ENCODE measurements at places on chromosomes 11 and 22.
A peak's percentile ranks its signal among the peaks of the same experiment; 100 is the strongest.

- DNase-seq, result no peak
These were observed 100.9 kb upstream of the USP47 start for GRCh38 chr11:11740836-11741235.

DNA sequence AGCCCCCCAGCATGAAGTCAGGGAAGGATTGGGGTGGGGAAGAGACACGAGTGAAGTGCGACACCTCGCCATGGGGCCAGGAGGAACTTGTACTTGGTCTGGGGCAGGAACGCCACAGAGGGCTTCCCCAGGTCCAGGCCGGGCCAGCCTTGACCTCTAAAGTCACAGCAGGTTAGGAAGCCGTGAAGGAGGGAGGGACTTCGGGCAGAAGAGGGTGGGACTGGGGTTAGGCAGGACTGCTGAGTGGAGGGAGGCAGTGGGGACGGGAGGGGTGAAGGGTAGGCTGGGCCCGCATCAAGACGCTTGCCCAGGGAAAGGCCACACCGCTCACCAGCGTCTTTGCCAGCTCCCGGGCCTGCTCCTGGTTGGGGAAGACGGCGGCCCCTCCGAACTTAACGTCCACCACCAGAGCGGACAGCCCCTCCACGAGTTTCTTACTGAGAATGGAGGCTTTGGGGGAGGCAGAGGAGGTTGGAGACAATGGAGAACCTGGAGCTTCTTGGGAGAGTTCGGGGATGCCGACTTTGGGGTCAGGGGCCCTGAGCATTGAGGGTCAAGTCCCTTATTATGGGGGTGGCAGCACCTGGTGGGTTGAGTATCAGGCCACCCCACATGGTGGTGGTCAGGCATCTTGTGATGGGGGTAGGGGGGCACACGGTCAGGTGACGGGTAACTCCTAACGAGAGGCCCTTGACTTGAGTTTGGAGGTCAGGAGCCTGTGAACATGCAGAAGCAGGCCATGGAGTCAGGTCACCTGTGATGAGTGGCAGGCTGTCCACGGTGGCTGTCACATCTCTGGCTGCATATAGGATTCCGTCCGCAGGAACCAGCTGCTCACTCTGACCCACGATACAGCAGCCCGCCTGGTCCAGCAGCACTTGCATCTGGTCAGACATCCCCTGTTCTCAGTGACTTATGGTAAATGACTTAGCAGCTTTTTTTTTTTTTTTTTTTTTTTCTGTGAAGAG is 1.7 kb upstream of the SCO2 start:
- peak; percentile 38 for DNase-seq

DNA sequence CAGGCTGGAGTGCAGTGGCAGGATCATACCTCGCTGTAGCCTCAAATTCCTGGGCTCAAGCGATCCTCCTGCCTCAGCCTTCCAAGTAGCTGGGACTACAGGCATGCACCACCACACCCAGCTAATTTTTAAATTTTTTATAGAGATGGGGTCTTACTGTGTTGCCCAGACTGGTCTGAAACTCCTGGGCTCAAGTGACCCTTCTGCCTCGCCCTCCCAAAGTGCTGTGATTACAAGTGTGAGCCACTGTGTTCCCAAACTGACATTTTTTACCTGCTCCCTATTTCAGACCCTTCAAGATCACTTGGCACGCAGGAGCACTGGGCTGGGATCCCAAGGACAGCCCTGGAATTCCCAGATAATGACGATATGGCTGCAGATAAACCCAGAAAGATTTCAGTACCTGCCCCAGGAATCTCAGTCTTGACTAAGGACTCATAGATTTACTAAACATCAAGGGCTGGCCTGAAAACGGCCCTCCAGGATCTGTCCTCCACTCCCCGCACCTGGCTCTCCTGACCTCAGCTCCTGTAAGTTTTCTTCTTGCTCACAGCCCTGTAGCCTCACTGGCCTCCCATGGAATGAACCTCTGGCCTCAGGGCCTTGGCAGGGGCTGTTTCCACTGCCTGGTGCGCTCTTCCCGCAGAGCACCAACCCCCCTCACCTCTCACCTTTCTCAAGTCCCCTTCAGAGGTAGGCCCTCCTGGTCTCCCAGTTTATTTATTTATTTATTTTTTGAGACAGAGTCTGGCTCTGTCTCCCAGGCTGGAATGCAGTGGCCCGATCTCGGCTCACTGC is 3.6 kb upstream of the CSNK1E start:
- DNase-seq, result no peak

DNA sequence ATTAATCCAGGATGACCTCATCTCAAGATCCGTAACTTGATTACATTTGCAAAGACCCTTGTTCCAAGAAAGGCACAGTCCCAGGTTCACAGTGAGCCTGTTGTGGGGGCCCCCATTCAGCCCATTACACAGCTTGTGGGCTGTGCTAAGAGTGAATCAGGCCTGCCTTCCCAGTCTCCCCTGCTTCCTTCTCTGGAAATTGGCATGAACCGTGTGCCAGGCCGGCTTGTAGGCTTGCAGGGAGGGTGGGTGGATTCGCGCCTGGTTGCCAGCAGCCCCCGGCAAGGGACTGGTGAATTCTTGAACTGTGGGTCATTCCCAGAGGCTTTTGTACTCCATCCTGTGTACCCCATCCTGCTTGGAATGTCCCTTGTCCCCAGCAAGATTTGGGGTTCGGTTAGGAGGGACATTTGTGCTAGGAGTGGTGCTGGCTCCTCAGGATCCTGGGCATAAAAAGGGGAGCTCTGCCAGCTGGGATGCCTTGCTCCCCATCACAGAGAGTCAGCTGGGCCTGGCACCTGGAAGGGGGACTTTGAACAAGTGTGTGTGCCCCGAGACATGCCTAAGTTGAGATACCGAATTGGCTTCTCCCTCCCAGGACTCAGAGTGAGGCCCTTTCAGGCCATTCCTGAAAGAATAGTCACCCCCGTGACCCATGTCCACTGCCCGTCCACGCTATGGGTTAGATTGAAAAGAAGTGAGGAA is 818.2 kb downstream of the BRD1 start:
- no peak for DNase-seq

GRCh38 chr11:64203421-64204079 is 3.0 kb upstream of the FERMT3 start:
- DNase-seq, result no peak

Measured in EH (cell line).